ENCODE measurements at places on chromosomes 16 and 17. TPM values are rescaled to one million over a fixed set of nuclear protein-coding genes. Genes with fewer than 3 reads are reported as not detected.

The IKZF3 gene
- total RNA-seq = 0.90 TPM

The ATP2C2 gene
- 0.47 TPM for total RNA-seq

The CDC42EP4 gene
- total RNA-seq = 56.2 TPM

The CCDC43 gene
- total RNA-seq = 9.4 TPM

The HOXB2 gene
- total RNA-seq = 1.9 TPM

The TRPV3 gene
- total RNA-seq = 0.53 TPM

The LLGL2 gene
- total RNA-seq = 93.4 TPM

The CHP2 gene
- not detected for total RNA-seq

The SEPTIN1 gene
- total RNA-seq = 0.63 TPM

The PABPN1L gene
- total RNA-seq = not detected

GRCh38 chr17:18017958-18018357 is 21.0 kb downstream of the ATPAF2 start:
- H3K27ac ChIP-seq = no peak overlapping the region
- no peak for DNase-seq
- no peaks in the 10 kb centered on the region for H3K27me3 ChIP-seq
- peaks cover 8% of the 10 kb centered on the region for H3K4me1 ChIP-seq

DNA sequence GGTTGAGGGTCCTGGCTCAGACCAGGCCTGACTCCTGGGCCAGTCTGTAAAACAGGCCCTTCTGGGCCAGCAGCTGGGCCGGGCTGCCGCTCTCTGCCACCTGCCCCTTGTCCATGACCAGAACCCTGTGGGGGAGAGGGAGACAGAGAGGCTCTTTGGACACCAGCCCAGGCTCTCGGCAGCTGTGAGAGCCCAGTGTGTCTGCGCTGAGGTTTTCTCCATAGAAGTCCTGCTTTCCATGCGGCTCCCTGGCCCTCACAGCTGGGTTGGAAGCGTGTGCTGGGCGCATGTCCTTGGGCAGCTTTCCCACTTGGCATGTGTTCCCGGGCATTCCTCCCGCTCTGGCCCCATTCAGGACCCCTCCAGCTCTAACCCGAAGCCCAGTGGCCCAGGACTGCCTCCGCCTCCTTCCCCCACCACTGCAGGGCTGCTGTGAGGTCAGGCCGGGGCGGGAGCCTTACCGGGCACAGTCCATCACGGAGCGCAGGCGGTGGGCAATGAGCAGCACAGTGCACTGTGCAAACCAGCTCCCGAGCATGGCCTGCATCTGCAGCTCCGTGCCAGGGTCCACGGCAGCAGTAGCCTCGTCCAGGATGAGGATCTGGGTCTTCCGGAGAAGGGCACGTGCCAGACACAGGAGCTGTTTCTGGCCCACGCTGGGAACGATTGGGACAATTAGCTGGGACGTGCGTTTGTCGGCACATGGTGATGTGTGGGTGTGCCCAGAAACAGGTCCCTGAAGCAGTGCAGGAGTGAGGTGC is 73.0 kb downstream of the ABCC6 start:
- peak overlapping the region; percentile 64 for H3K27ac ChIP-seq
- peaks cover 13% of the 10 kb centered on the region for H3K4me1 ChIP-seq
- DNase-seq = peak; percentile 75
- no peaks in the 10 kb centered on the region for H3K36me3 ChIP-seq

DNA sequence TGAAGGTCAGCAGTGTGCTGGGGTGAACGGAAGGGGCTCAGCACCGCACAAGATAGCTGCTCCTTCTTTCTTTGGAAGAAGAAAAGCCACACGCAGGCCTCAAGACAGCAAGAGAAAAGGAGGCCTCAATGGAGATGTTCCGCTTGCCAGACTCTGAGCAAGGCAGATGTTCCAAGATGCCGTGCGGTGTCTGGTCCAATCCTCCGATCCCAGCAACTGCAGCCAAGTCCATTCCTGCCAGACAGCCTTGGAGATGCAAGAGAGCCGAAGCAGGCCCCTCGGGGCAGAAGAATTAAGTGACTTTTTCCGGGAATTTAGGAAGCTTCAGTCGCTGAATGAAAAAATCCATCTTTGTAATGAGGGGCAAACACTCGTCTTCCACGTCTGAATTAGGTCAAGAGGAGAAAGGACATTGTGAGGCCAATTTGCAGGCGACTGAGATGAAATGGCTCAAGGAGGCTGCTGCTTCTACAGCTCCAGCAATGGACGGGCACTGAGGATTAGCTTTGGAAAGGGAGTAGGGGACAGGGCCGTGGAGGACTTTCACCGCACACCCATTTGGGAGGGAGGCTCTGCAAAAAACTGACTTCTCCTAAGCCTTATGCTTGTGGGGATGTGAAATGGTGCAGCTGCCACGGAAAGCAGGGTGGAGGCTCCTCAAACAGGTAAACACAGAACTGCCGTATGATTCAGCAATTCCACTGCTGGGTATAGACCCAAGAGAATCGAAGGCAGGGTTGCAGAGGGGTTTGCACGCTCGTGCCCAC is 44.7 kb downstream of the RPH3AL start:
- DNase-seq = peak; percentile 57
- H3K27ac ChIP-seq = no peak overlapping the region
- H3K36me3 ChIP-seq = no peaks in the 10 kb centered on the region
- no peak overlapping the region for H3K4me3 ChIP-seq

- H3K27me3 ChIP-seq = no peaks in the 10 kb centered on the region
- H3K27ac ChIP-seq = peak overlapping the region; percentile 82
- DNase-seq = no peak
- peaks cover 29% of the 10 kb centered on the region for H3K4me1 ChIP-seq
These were observed 36.0 kb downstream of the IQCK start for GRCh38 chr16:19753815-19754643.

DNA sequence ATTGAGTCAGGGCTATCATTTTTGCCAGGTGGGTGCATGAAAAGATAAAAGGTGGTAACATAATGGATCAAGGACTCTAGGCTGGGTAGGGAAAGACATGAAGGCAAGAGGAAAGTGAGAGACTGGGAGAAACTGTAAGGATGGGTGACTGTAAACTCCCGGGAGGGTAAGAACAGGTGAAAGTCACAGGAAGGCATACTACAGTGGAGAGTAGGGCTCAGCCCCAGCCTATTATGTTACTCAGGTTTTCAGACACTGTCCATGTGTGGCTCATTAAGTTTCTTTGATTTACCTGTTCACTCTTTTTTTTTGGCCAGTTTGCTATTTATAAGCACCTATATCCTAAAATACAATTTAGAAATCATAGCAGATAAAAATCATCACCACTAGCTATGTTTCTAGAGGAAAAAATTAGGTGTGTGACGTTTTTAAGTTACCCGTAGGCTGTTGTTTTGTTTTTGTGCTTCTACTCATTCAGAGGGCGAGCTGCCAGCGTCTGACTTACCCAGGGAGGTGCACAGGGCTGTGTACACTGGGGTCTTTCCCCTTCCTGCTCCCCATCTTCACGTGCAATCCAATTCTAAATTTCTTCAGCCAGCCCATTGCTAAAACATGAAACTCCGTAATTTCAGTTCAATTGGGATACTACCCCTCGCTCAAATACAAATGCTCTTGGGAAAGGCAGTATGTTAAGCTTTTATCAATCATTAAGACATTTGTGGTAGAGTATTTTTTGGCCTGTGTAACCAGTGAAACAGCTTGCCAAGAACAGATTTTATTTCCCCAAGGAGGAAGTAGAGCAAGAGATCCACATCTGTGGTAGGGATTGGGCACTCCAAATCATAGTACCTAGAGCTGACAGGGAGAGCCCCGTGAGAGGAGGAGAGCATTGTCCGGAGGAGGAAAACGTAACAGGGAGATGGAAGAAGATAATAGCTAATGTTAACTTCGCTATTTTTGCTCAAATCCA is 21.7 kb upstream of the VWA3A start:
- H3K36me3 ChIP-seq = no peaks in the 10 kb centered on the region
- H3K4me1 ChIP-seq = peaks cover 8% of the 10 kb centered on the region
- H3K4me3 ChIP-seq = no peak overlapping the region
- no peak overlapping the region for H3K27ac ChIP-seq
- no peaks in the 10 kb centered on the region for H3K27me3 ChIP-seq

GRCh38 chr17:16986391-16986790 is 14.5 kb upstream of the TNFRSF13B start:
- no peaks in the 10 kb centered on the region for H3K36me3 ChIP-seq
- H3K27ac ChIP-seq = no peak overlapping the region
- no peak for DNase-seq
- no peaks in the 10 kb centered on the region for H3K27me3 ChIP-seq

DNA sequence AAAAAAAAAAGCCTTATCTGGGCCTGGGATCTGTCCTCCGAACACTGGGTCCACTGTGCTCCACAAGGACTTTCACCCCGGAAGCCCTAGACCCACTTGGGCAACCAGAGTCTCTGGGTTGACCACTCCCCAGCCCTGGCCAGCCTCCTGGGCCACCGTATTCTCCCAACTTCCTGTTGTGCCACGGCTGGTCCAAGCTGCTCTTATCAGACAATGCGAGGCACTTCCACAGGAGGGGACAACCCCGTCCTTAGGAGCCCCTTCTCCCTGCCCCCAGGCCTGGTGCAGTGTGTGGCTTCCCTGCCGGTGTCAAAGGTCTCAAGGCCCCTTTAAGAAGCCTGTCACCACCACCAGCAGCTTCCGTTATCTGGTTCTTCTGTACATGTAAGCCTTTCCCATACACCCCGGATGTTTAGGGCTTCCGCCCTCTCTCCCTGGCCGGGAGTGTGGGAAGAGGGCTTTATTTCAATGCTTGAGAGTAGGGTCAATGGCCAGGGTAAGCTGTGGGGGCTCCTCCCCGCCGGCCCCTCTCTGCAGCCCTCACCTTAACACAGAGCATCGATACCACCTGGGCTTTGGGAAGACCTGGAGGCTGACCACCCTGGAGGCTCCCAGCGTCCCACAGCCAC is 313.0 kb downstream of the SEC14L1 start:
- H3K27ac ChIP-seq = peak overlapping the region; percentile 86
- peak overlapping the region; percentile 26 for H3K4me3 ChIP-seq
- H3K4me1 ChIP-seq = peaks cover 7% of the 10 kb centered on the region
- peak; percentile 50 for DNase-seq
- no peaks in the 10 kb centered on the region for H3K27me3 ChIP-seq

GRCh38 chr17:82929676-82930042 is 89.8 kb upstream of the ZNF750 start:
- no peaks in the 10 kb centered on the region for H3K27me3 ChIP-seq
- no peaks in the 10 kb centered on the region for H3K4me1 ChIP-seq
- peaks cover 4% of the 10 kb centered on the region for H3K36me3 ChIP-seq
- H3K4me3 ChIP-seq = no peak overlapping the region
- no peak for DNase-seq

- no peak overlapping the region for H3K4me3 ChIP-seq
- no peak overlapping the region for H3K27ac ChIP-seq
- no peak for DNase-seq
- peaks cover 81% of the 10 kb centered on the region for H3K36me3 ChIP-seq
- H3K27me3 ChIP-seq = no peaks in the 10 kb centered on the region
These were observed 15.9 kb downstream of the KPNB1 start for GRCh38 chr17:47665655-47666054.

- no peak overlapping the region for H3K27ac ChIP-seq
- H3K4me3 ChIP-seq = peak overlapping the region; percentile 83
- DNase-seq = peak; percentile 78
- no peaks in the 10 kb centered on the region for H3K36me3 ChIP-seq
- no peaks in the 10 kb centered on the region for H3K4me1 ChIP-seq
These were observed 3.9 kb downstream of the TSPOAP1 start for GRCh38 chr17:58324409-58325288.

- peak within 1 kb of the TSS; percentile 83 for H3K27ac ChIP-seq
- no peaks in the 10 kb centered on the region for H3K36me3 ChIP-seq
- DNase-seq = peak; percentile 76
These were observed at the start of gene NT5C for GRCh38 chr17:75131278-75132017. Gene NT5C (minus strand): TSS chr17:75131742. CDS start chr17:75131707, 35 bp downstream.

DNA sequence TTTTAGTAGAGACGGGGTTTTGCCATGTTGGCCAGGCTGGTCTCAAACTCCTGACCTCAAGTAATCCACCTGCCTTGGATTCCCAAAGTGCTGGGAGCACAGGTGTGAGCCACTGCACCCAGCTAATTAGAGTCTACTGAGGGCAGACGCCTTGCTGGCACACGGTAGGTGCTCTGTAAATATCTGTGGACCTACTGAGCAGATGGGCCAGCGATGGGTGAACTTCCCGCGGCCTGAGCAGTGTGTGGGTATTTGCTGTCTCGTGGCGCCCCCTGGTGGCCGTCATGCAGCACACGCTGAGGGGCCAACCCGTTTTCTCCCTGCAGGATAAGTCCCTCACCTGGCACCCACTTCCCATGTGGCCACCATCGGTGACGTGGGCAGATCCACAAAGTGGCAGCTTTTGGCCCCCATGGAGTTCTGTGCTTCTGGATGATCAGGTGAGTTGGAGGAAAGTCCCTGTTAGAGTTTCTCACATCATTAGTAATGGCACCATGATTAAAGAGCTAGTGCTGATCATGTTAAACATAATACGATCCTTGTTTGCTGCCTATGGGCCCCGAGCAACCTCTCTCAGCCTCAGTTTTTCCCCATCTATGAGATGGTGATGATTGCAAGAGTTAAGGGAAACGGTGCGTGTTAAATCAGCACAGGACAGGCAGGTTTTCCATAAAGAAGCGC is 40.7 kb downstream of the ZDHHC7 start:
- H3K4me1 ChIP-seq = peaks cover 4% of the 10 kb centered on the region
- no peak overlapping the region for H3K27ac ChIP-seq
- H3K27me3 ChIP-seq = no peaks in the 10 kb centered on the region
- H3K36me3 ChIP-seq = no peaks in the 10 kb centered on the region

DNA sequence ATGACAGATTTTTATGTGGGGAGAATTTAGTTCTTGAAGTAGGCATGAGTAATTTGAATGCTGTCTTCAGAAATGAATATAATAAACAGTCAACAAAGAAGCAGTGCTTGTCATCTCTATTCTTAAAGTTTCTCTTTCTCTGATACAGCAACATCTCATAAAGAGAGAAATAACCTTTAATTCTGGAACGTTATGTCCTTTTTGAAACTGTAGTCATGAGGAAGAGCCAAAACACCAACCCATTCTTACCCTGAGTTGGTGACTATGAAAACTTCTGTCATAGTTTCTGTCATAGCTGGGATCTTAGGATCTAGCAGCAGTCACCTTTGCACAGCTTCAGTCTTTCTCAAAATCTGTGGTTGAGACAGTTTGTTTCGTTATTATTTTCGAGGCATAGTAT is 15.3 kb upstream of the RASL10B start:
- no peak overlapping the region for H3K4me3 ChIP-seq
- no peak overlapping the region for H3K27ac ChIP-seq
- no peaks in the 10 kb centered on the region for H3K36me3 ChIP-seq
- no peaks in the 10 kb centered on the region for H3K4me1 ChIP-seq
- DNase-seq = no peak

DNA sequence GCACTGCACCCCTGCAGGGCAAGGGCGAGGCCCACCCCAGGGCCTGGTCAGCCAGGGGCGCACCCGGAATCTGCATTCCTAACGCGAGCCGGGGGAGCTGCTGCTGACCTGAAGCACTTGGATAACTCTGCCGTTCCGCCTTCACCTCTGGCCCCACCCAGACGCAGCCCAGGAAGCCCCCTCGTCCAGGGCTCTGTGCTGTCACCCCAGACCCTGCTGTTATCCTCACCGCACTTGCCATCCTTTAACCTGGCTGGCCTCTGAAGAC is 13.3 kb upstream of the PABPN1L start:
- H3K27ac ChIP-seq = no peak overlapping the region
- no peaks in the 10 kb centered on the region for H3K4me1 ChIP-seq
- DNase-seq = no peak
- H3K27me3 ChIP-seq = no peaks in the 10 kb centered on the region
- peaks cover 16% of the 10 kb centered on the region for H3K36me3 ChIP-seq
- no peak overlapping the region for H3K4me3 ChIP-seq

GRCh38 chr16:68364561-68364998 is 53.8 kb downstream of the PRMT7 start:
- no peaks in the 10 kb centered on the region for H3K27me3 ChIP-seq
- no peaks in the 10 kb centered on the region for H3K36me3 ChIP-seq
- H3K27ac ChIP-seq = no peak overlapping the region
- no peak for DNase-seq
- H3K4me3 ChIP-seq = no peak overlapping the region
- H3K4me1 ChIP-seq = no peaks in the 10 kb centered on the region

- no peaks in the 10 kb centered on the region for H3K36me3 ChIP-seq
- no peak overlapping the region for H3K27ac ChIP-seq
- no peak for DNase-seq
- peaks cover 11% of the 10 kb centered on the region for H3K4me1 ChIP-seq
- H3K4me3 ChIP-seq = no peak overlapping the region
These were observed 3.4 kb downstream of the ZNF688 start for GRCh38 chr16:30567991-30568638.

Measured in pancreas (tissue), 10 donors.